ENCODE measurements at places on chromosomes 4 and X.
A peak's percentile ranks its signal among the peaks of the same experiment; 100 is the strongest.

- DNase-seq = peak; percentile 46
These were observed 105.6 kb downstream of the CBLL2 start for GRCh38 chrX:22378296-22378695.

DNA sequence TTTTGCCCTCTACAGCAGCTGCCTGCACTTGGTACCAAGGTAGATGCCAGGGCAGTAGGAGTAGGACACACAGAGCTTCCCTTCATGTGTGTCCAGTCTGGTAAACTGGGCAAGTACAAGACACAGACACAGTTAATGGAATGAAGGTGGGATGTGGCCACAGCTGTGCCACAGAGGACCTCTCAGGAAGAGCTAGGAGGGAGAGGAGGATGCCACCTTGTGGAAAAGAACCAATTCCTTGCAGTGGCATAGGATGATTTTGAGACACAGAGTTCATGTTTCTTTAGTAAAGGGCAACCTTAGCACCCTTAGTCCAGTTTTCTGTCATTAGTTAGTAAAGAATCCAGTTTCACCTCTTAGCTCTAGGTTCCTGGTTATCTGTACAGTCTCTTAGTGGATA lies 36.3 kb upstream of the TBC1D14 start:
- DNase-seq = peak; percentile 29

DNA sequence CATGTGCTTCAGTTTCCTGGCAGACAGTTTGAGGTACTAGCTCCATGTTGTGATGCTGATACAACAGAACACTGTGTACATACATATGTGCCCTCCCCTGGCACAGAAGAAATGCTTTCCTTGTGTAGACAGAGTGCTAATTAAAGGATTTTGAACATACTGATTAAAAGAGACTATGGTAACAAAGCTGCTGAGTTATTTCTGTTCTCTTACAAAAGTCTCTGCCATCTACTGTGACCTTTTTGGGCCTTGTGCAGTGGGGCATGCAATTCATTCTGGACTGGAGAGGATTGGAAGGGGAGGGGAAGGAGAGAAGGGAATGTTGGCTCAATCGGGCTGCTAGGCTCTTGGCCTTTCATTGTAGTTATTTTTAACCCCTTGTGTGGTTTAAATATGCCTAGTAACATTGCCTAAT lies 6.0 kb downstream of the PDLIM5 start:
- DNase-seq = no peak

GRCh38 chr4:178693816-178694215 lies 1251.6 kb upstream of the AGA start:
- no peak for DNase-seq

- DNase-seq = no peak
These were observed 39.4 kb downstream of the PPM1K start for GRCh38 chr4:88244816-88245579.

DNA sequence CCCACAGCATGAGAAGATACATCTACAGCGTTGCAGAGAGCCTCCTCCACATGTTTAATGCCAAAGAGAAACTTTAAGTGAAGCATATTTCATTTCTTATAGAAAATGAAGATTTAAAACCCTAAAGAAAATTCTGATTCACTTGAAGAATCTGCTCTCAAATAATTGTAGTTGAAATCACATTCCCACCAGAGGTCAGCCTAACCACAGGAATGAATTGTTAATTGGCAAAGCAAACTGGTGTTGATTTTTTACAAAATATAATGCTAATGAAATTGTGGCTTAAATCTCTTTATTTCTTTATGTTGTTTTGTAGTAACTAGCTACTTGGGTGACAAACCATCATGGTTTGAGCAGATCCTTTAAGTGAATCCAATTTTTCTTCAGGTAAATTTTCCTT lies 31.1 kb upstream of the WDR17 start:
- DNase-seq = peak; percentile 68

GRCh38 chr4:145531859-145532258 lies 50.2 kb downstream of the SMAD1 start:
- no peak for DNase-seq

DNA sequence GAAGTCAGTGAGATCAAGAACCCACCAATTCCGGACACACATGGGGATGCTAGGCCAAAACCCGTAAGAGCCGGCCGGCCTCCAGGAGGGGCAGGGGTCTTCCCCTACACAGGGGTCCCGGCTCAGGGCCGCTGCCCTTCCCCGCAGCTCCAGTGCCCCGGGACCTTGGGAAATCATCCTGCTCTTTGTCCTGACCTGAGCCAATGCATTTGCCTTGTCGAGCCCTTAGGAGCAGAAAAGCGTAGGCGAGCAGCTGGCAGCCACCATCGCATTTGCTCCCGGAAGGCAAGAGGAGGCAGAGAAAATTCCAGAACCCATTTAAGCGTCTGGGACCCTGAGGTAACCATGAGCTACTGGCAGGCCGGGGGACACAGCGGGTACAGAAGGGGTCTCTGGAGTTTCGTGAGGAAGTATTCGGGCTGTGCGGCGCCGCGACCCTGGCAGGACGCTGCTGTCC lies 7.4 kb upstream of the TNIP2 start:
- DNase-seq = peak; percentile 47
